Amniotic stem cell (primary cell): ENCODE measurements at places on chromosomes 4 and X.
A peak's percentile ranks its signal among the peaks of the same experiment; 100 is the strongest.

GRCh38 chr4:108555701-108556100, 64.7 kb upstream of the RPL34 start:
- DNase-seq = no peak

DNA sequence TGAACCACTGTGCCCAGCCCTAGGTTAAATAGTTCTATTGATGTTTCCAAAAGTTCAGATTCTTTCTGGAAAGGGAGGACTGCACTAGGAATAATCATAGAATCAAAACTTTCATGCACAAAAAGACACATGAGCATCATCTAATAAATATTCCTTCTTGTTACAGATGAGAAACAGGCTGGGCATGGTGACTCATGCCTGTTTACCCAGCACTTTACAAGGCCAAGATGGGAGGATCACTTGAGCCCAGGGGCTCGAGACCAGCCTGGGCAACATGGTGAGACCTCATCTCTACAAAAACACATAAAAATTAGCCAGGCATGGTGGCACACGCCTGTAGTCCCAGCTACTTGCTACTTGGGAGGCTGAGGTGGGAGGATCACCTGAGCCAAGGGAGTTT, 27.7 kb downstream of the LARP7 start:
- no peak for DNase-seq

DNA sequence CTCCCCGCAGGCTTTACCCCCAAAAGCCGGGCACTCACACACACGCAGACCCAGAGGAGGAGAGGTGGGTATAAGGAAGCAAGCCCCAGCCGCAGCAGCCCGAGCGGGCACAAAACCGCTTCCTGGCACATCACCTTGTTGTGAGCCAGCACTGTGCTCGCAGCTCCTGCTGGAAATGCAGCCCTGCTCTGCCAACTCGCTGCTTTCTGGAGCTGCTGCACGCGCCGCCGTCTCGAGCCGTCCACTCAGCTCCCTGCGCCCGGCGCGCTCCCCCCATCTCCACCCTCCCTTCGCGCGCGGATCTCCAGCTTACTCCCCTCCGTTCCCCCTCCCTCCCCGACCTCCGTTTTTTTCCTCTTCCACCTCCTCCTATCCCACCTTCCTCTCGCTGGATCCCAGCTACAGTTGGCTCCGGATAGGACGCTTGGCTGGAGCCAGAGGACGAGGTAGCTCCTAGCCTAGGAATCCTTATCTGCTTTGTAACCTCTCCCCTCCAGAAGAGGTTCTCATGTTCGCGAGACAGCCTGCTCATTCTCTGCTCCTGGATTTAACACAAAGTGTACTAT, at the start of gene SPOCK3:
TSS of gene SPOCK3 (minus strand) at position 179 of the 566 bp plus-strand sequence.
- peak; percentile 49 for DNase-seq

GRCh38 chr4:7347981-7348380, 86.7 kb downstream of the PSAPL1 start:
- no peak for DNase-seq

GRCh38 chr4:123364906-123365305, 31.7 kb upstream of the SPRY1 start:
- DNase-seq = no peak

- DNase-seq = no peak
Measured at GRCh38 chr4:37958932-37959331, 1.3 kb upstream of the PTTG2 start.

- no peak for DNase-seq
Measured at GRCh38 chr4:118345813-118346212, 7.0 kb downstream of the PRSS12 start.

- no peak for DNase-seq
Measured at GRCh38 chr4:133823177-133823576, 378.4 kb downstream of the PABPC4L start.

DNA sequence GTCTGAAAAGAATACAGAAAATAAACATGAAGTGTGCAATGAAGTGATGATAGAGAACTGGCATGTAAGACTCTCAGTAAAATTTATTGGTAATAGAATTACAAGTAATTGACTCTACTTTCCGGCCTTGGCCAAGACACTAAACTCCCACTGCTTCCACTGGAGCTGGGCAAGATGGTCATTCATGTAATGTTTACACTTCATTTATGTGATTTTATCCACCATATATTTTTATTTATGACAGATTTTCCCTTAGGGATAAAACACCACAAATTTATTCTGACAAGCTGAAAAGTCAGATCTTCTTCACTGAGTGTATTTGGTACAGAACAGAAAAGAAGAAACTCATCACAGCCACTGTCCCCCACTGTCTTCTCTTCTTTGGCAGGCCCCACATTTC, 191.9 kb downstream of the SLC39A8 start:
- DNase-seq = no peak

DNA sequence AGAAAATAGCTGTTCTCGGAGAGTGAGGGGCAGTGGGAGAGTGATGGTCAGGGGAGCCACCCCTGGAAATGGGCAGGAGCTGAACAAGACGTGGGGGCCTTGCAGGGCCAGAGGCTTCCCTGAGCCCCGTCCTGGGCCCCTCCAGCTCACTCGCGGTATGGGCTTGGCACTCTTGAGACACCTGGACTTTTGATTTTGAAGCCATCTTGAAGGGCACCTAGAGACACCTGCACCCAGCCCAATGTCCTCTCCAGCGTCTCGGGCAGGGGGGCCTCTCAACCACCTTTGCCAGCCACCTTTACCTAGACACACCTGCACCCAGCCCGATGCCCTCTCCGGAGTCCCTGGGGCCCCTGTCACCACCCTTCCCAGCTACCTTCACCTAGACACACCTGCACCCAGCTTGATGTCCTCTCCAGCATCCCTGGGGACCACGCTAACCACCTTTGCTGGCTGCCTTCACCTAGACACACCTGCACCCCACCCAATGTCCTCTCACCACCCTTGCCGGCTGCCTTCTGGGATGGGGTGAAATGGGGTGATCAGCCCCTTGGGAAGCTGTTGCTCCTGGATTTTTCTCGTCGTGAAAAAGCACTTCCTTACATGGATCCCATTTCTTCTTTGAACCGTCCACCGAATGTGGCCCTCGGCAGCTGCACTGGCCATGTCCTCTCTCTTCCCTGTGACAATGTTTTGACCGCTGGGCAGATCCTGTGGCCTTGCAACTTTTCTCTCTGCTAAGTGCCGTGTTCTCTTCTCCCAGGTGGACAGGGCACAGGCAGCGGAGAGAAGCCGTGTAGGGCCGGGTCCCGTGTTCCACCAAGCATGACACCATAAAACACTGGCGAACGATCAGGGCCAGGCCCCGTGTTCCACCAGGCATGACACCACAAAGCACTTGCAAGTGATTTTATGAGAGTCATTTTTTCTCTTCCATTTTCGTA, 47.5 kb downstream of the CPZ start:
- no peak for DNase-seq

- no peak for DNase-seq
Measured at GRCh38 chrX:130893356-130894085, 9.5 kb downstream of the ENOX2 start.

GRCh38 chr4:41559940-41560516, 22.1 kb downstream of the LIMCH1 start:
- DNase-seq = no peak

- no peak for DNase-seq
Measured at GRCh38 chr4:7788193-7788592, 151.5 kb downstream of the AFAP1 start.

DNA sequence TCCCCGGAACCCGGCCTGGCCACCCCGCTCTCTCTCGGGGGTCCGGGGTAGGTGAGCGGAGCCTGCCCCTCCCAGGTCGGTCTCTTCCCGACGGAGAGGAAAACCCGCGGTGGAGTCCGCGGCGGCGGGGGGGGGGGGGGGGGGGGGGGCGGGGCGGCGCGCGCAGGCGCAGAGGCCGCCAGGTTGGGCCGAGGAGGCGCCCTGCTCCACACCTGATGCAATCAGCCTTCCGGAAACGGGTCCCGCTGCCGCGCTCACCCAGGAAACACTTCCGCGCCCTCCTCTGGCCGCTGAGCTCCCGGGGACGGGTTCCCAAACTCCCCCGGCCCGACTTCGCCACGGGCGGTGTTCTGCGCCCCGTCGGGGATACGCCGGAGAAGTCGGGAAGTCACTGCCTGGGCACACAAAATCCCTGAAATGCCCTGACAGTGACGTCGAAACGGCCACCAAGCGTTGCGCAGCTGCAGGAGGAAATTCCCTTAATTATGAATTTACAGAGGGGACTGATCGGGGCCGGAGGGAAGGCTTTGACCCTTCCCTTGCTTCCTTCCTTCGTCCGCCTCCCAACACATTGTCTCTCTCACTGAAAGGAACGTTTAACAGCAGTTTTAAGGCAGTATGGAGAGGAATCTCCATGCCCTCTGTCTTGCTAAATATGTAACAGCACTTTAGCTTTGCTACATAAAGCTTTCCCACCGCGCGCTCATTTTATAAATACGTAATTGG, 2.1 kb upstream of the APBB2 start:
- peak; percentile 35 for DNase-seq

DNA sequence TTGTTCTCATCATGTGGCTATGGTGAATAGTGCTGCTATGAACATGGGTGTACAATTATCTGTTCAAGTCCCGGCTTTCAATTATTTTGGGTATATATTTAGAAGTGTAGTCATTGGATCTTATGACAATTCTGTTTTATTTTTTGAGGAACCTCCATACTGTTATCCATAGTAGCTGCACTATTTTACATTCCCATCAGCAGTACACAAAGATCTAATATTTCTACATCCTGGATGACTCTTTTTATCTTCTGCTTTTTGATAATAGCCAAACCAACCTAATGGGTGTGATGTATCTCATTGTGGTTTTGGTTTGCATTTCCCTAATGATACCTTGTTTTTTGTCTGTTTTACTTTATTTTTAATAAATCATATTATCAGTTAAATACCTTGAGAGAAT, 12.9 kb upstream of the IL13RA1 start:
- DNase-seq = no peak

DNA sequence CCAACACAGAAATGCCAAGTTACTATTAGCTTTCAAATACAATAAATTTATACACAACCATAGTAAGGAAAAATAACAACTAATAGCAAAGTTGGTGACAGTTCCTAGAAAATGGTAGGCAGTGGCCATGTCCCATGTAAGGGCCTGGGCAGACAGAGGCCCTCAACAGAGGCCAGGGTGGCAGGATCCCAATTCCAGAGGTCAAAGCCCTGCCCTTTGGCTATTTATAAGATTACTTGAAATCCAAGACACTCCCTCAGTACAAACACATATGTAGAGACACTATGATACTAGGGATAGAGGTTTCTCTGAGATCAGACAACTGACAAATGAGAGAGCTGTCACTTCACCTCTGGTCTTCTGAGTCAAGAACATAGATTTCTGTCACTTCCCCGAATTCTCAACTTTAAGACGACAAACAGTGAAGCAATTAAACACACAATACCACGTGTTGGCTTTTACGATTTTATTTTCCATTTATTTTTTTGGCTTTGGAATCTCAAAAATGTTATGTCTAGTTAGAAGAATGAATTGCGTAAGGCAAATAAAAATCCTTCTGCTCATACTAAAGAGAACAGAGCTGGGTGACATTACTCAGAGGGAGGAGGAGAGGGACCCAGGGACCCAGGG, 16.3 kb upstream of the MAOB start:
- DNase-seq = no peak

DNA sequence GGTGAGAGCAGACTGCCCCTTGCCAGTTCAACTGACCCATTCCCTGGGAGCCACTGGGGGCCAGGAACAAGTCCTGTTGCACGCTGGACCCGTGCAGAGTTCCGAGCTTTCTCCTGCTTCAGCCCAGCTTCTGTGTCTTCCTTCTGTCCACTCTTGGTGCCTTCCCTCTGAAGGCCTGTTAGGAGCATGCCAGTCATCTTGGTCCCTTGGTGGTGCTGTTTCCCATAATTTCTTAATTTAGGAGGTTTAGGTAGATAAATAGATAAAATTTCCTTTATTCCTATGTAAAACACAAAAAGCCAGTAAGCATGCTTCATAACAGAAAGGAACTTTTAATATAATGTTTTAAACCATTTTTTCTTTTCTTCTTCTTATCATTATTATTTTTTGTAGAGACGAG, 672.7 kb downstream of the CCSER1 start:
- no peak for DNase-seq

DNA sequence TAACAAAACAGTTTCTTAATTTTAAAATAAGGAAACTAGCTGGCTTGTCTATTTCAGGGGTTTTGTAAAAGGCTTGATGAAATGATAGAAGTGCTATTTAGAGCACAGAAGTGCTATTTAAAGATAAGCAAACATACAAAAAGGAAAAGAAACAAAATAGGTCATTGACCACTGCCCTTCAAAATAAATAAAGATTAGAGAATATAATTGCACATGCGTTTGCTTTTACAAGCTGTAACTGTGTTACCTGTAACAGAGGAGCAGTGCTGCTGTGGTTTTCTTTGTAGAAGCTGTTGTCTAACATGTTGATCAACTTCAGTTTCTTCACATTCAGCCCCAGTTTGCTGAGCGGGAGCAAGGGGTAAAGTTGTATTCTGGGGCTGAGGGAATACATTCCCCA, 63.5 kb downstream of the WNK3 start:
- DNase-seq = no peak

GRCh38 chr4:121154103-121154515, 10.0 kb downstream of the TNIP3 start:
- DNase-seq = no peak

DNA sequence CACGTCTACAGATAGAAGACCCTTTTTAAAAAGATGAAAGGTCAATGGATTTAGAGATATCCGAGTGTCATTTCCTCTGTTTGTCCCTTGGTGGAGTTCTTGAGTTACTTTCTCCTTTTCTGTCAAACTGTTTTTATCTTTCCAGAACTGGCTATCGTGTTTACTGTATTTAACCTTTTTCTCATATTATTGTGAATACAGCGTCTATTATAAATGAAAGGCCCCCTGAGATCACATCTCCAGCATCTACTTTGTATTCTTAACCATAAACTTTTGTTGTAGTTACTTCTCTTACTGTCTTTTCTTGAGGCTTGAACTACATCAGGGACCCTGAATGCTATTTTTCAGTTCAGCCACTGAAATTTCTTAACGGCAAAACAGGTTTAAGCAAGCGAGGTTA, 4.0 kb upstream of the PCDH7 start:
- peak; percentile 13 for DNase-seq

- no peak for DNase-seq
Measured at GRCh38 chrX:105803891-105804290, 18.4 kb upstream of the NRK start.

DNA sequence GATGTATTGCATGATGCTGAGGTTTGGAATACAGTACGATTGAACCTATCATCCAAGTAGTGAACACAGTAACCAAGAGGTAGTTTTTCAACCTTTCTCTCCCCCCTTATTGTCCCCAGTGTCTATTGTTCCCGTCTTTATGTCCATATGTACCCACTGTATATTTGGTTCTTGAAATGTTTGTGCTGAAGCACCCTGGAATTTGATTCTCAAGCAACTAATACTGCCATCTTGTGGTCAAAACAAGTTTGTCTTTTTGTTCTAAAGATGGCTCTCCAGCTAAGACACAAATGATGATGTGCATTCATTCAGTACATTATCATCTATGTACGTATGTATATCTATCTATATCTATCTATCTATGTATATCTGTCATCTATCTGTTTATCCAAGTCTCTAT, 33.5 kb upstream of the DCX start:
- peak; percentile 34 for DNase-seq

- DNase-seq = no peak
Measured at GRCh38 chrX:154059729-154060245, 37.7 kb downstream of the MECP2 start.

GRCh38 chrX:81120936-81121371, 80.8 kb downstream of the HMGN5 start:
- peak; percentile 21 for DNase-seq
